ENCODE measurements at places on chromosomes 12 and 14.

- DNase-seq = no peak
These were observed 52.2 kb downstream of the FAR2 start for GRCh38 chr12:29201296-29201695.

DNA sequence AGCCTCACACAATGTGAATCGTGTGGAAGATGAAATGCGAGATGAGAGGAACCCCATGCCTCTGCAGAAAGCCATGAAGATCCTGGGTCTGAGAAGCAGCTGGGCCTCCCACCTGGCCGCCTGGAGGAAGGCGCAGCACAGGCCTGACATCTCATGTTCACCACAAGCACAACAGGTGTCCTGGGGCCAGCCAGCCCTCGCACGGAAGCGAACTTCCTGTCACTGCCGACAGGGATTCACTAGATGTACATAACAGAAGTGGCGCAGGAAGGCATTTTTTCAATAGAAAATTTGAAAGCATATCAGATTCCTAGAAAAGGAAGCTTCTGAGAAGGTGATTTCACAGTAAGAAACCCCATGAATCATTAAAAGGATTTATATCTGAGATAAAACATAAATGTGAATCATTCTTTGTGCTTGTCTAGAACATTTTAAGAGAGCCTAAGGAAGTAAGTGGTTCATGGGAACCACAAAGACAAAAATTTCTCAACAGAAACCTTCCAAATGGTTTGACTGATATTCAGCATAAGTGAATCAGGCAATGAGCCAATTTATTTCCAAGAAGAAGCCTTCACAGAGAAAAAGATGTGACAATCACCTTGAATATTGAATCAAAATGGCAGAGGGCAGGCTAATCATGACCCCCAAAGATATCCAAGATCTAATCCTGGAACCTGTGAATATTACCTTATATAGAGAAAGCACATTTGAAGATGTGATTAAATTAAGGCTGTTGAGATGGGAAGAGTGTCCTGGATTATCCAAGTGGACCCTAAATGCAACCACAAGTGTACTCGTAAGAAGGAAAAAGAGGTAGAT, 311.9 kb downstream of the DUSP6 start:
- DNase-seq = no peak

- DNase-seq = no peak
These were observed 27.9 kb upstream of the PTPRR start for GRCh38 chr12:70948236-70948975.

- DNase-seq = no peak
These were observed 82.0 kb upstream of the HMGA2 start for GRCh38 chr12:65742018-65743010.

DNA sequence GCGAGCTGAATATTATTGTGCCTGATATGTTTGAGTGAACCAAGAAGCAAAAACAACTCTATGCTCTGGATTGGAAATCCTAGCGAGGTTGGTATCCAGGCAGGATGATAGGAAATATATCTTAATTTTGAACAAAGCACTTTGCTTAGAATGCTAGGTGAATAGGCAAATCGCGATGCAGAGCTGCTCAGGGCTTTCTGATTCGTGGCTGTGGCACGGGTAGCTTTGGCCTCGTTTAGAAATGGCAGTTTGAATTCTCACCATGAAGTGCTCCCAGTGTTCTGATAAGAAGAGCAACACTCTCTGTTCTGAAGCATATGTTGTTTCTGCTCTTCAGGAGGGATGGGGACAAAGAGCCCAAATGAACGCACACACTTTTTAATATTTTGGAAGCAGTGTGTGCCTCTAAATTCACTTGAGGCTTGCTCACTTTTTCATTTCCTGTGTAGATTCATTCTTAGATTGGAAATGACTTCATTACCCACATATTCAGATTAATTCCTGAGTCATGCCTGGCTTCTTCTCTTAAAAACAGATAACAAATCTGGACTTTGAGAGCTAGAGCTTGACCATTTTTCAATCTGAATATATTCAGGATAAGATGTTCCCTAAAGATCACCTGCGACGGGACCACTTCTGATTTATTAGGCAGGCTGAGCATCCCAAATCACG, 200.9 kb downstream of the RPAP3 start:
- no peak for DNase-seq

DNA sequence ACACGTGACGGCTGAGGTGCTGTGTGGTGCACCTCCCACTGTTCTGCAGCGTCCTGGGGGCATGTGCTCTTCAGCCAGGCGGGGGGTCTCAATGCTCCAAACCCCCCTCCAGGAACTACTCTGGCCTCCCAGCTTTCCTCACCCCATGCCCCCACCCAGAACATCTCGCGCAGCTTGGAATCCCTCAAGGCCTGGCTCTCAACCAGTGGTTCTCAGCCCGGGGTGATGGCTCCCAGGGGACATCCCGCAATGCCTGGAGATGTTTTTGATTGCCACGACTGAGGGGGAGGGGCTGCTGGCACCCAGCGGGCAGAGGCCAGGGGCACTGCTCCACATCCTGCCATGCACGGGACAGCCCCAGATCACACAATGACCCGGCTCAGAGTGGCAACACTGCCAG, 78.9 kb upstream of the DICER1 start:
- DNase-seq = no peak
